ENCODE measurements at places on chromosomes 1 and 21.

DNA sequence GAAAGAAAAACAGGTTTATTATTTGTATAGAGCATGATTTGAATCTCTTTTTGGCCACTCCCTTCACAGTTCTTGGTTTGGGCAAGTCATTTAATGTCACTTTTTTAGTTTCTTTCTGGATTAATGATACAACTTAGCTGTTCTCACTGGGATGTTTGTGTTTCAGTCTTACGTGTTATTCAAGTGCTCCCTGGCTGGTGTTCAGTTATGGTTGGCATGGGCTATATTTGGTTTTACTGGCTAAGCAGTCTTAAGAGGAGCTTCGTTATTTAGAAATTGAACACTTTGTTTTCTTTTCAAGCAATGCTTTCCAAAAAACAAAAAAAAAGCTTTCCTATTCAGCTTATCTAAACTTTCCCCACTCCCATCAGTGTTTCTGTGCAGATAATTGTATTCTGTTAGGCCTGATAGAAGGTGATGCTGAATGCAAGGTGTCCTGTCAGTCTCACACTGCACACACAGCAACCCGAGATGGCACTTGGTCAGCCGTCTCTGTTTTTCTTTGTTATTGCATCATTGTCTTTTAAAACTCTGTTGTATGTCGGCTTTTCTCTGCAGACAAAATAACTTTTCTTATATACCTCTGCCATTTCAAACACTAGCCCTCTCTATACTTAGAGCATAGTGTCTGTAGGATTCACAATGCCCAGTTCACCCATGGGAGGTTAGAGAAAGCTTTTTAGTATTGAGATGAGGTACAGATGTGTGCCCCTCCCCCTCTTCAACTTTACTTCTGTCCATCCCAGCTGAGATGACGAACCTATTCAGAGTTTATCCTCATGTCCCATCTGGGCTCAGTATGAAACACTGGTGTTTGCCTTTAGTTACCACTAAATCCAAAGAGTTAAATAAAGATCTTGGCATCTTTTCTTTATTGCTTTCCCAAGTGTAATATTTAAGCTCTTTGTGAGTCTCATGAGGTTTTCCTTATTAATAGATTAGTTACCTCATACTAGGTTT, 80.2 kb downstream of the VPS13D start:
- DNase-seq = no peak

DNA sequence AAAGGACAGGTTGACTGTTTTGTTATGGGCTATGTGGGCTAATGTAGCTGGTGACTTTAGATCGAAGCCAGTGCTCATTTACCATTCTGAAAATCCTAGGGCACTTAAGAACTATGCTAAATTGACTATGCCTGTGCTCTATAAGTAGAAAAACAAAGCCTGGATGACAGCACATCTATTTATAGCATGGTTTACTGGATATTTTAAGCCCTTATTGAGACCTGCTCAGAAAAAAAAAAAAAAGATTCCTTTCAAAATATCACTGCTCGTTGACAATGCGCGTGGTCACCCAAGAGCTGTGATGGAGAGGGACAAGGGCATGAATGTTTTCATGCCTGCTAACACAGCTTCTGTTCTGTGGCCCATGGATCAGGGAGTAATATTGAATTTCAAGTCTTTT, 48.1 kb downstream of the CAMSAP2 start:
- DNase-seq = no peak

- DNase-seq = no peak
These were observed 41.2 kb downstream of the RRAGC start for GRCh38 chr1:38818175-38818976.

DNA sequence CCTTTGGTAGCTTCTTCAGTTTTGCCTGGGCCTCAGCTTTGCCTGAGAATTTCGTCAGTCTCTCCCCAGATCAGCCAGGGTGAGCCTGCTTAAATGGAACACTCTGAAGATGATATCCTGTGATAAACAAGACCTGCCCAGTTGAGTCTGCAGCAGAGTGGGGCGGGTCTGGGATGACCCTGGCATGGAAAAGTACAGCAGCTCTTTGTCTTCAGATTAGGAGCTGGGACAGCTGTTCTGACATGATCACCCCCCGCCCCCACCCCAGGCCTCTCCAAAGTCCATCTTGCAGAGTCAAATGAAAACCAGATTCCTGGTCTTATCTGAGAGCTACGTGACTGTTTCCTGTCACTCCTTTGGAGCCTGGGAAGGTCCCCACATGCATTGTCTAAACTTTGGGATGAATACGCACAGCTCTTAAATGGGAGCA, 2.2 kb upstream of the TMEM51 start:
- no peak for DNase-seq

GRCh38 chr1:81126989-81127581, 673.6 kb upstream of the ADGRL2 start:
- DNase-seq = no peak

- no peak for DNase-seq
These were observed 70.6 kb downstream of the GATAD2B start for GRCh38 chr1:153852170-153852569.

DNA sequence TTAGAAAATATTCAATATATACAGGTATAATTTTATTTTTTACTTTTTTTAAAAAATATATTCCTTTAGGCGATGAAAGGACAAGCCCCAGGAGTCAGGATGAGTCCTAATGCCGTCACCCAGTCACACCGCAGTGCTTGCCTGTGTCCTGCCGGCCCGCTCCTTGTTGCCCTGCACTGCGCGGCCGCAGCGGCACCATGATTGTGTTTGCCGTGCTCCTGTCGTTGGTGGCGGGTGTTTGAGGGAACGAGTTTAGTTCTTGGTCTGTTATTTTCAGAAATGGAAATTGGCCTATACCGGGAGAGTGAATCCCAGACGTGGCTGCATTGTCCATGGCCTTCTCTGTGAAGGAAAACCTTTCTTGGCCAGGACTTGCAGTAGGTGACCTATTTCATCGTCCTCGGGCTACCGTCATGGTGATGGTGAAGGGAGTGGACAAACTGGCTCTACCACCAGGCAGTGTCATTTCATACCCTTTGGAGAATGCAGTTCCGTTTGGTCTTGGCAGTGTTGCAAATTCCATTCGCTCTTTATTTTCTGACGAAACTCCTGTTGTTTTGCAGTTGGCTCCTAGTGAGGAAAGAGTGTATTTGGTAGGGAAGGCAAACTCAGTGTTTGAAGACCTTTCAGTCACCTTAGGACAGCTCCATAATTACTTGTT, 45.9 kb upstream of the CRB1 start:
- no peak for DNase-seq

DNA sequence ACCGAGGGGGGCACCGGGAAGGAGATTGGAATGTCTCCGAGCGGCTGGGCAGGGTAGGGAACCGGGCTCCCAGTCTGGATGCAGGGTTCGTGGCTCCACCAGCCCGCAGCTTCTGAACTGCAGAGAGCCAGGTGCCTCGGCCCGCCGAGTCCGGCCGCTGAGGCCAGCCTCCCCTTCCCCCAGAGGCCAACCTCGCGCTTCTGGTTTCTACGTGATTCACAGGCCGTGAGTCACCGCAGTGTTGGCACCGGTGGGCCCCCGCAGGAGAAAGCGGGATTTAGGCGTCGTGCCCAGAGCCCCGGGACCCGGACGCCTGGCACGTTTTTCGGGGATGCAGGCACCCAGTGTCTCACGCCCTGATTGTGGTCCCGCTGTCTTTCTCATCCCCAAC, 458 bp downstream of the CRABP2 start:
- DNase-seq = peak; percentile 43

DNA sequence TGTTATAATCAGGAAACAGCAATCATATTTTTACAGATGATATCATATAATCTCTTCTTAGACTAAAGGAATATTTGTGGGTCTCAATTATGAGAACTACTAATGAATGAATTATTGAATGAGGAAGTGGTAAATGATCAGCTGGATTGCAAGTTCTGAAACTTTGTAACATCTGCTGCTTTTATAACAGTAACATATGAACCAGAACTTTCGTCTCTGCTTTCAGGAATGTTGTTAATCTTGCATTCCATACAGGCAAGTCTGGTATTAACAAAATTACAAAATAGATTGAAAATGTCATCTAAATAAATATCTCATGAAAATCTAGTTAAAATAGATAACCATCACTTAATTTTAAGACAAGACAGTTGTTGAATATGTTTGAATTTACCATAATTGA, 110.5 kb upstream of the COL11A1 start:
- no peak for DNase-seq

DNA sequence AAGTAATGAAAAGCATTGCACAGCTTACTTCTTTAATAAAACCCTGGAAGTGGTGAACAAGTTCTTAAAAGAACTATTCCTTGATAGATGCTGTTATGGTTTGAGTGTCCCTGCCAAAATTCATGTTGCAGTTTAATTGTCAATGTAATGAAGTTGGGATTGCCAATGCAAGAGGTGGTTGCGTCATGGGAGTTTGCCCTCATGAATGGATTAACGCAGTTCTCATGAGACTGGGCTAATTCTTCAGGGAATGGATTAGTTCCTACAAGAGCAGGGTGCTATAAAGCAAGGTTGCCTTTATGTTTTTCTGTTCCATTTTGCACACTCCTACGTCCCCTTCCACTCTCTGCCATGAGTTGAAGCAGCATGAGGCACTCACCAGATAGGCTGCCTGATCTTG, 446.7 kb upstream of the B3GALT2 start:
- no peak for DNase-seq

DNA sequence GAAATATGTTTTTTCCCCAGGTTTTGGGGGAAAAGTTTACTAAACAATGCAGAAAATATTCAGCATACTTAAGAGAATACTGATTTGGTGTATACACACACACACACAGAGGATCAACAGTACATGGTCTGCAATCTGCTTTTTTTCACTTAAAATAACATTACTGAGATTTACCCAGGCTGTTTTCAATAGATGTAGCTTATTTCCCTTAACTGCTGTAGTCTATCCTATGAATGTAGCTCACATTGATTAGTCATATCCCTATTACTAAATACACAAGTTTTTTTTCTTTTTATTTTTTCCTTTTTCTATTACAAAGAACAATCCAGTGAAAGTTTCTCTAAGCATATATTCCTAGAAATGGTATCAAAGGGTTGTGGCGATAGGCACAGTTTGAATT, 266.7 kb upstream of the GREM2 start:
- no peak for DNase-seq

DNA sequence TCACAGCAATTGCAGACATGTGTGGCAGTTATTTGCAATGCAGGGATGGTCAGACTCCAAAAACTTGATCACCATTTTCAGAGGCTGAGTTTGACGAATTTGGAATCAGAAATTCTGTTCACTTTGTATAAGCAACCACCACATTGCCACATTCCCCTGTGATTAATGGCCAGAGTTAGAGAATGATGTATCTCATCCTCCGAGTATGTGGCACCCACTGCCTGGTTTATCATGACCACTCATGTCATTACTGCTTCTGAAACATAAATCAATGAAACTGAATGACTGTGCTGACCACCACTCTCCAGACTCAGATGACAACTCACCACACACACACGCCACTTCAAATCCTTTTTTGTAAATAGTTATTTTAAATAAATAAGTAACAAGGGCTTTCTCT, 66.6 kb upstream of the CACHD1 start:
- DNase-seq = no peak

- peak; percentile 85 for DNase-seq
These were observed at the start of gene HMGN2 for GRCh38 chr1:26472320-26472900. Gene HMGN2, plus strand, starts transcription at chr1:26472440. Its CDS starts 173 bp downstream, at chr1:26472613.

GRCh38 chr1:147895123-147895522, 7.5 kb upstream of the GJA8 start:
- DNase-seq = no peak

DNA sequence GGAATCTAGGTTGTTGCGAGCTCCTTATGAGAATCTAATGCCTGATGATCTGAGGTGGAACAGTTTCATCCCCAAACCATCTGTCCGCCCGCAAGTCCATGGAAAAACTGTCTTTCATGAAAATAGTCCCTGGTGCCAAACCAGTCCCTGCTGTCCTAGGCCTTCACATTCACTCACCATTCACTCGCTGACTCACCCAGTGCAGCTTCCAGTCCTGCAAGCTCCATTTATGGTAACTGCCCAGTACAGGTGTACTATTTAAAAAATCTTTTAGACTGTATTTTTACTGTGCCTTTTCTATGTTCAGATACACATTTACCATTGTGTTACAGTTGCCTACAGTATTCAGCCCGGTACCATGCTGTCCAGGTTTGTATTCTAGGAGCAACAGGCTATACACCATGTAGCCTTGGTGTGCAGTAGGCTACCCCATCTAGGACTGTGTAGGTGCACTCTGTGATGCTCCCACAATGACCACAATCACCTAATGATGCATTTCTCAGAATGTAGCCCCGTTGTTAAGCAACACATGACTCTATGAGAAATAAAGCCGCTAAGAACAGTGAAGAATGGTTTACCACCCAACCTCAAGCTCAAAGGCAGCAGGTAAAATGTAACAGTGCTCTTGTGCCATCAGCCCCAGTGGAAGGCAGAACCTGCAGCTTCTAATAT, 2.4 kb downstream of the ECHDC2 start:
- no peak for DNase-seq

- no peak for DNase-seq
These were observed 95.1 kb downstream of the LIPI start for GRCh38 chr21:14115646-14116045.

DNA sequence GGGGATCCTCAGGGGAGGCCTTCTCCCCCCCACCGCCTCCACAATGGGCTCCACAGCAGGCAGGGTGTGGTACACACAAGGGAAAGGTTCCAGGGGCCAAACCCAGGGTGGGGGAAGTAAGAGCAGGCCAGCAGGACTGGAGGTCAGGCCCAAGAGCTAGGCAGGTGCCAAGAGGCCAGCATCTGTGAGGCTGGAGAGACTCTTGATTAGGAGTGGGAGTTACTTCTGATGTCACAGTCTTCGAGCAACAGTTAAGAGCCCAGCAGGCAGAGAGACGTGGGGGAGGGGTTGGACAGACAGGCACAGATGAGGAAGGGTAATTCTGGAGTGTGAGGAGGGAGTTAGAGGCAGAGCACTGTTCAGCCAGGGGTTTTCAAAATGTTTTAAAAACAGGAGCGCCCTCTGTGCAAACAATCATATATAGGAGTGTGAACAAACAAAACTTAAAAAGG, 55.8 kb downstream of the SLC9A1 start:
- DNase-seq = peak; percentile 23

GRCh38 chr1:94335447-94335846, 82.7 kb upstream of the ABCD3 start:
- no peak for DNase-seq

DNA sequence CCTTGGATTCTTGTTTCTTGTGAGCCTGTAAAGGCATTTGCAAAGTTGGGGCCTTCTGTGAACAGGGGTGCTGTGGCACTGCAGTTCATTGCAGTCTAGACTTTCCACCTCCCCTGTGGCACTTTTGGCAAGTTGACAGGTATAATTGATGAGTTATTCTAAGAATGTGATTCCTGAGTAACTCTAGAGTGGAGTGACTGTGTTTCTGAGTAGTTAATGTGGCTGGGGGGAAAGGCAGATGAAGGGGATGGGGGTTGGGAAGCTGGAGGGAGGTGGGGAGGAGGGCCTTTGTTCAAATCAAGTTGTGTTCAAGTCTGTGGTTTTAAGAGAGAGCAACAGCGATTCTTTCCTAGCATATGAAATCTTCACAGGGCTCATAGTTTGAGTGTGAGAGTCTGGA, 32.9 kb downstream of the PBX1 start:
- no peak for DNase-seq

DNA sequence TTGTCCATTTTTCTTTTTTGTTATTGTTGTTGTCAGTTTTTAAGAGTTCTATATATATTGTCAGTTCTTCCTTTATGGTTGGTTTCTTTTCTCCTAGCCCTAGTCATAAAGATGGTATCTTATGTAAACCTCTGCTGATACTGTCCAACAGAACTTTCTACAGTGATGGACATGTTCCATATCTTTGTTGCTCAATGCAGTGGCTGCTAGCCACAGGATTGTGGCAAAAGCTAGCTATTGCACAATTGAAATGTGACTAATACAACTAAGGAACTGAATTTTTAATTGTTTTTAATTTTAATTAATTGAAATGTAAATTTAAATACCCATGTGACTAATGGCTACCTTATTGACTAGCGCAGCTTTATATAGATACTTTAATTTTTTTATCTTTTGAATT, 411.8 kb upstream of the PTBP2 start:
- DNase-seq = no peak
